ENCODE measurements at places on chromosomes 16 and 17.

DNA sequence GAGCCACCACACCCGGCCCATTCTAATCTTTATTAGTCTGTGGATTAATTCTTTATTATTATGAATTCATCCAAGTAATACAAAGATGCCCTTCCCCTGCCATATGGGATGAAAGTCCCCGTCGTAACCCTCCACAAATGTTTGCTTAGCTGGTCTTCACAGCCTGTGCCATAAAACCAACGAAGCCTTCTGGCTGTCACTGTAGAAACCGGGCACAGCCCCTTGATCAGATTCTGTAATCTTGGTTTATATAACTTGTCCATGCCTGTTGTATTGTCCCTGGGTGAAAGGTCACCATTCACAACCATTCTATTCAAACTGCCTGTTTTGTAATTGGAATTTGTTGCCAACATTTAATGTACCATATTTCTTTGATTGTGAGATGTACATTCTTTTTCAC, 66.5 kb downstream of the ATP2C2 start:
- no peak for DNase-seq

DNA sequence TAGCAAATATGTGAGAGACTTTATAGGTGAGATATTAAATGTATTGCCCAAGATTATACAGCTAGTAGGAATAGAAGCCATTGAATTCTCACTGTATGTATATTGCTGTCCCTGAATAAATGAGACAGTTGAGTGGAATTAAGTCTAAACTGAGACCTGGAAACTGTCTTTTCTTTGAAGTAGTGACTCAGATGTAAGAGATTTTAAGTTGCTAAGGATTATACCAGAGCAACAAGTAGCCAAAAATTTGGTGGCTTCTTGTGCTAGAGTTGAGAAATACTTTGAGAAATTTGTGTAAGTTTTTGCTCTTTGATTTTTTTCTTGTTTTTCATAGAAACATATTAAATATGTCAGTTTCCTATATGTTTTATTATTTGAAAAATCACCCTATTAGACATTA, 58.7 kb downstream of the TANC2 start:
- no peak for DNase-seq

DNA sequence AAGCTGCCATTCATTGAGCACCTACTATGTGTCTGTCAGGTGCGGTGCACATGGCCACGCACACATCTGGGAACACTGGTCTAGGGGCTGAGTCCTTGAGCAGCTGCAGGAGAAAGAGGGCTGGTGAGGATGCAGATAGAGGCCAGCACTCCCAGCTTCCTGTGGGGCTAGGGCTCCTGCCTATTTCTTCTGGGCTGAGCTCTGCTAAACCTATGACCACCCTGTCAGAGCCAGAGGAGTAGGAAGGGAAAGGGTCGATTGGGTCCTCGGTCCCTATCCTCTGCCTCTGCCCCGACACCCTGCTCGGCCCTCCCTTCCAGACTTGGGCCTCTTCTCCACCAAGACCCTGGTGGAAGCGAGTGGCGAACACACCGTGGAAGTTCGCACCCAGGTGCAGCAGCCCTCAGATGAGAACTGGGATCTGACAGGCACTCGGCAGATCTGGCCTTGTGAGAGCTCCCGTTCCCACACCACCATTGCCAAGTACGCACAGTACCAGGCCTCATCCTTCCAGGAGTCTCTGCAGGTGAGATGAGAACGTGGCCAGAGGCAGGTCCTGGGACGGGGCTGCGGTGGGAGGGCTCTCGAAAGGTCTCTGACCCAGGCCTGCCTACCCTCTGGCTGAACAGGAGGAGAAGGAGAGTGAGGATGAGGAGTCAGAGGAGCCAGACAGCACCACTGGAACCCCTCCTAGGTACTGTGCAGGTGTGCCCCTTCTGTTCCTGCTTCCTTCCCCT, 4.0 kb upstream of the TMEM88 start:
- DNase-seq = no peak

DNA sequence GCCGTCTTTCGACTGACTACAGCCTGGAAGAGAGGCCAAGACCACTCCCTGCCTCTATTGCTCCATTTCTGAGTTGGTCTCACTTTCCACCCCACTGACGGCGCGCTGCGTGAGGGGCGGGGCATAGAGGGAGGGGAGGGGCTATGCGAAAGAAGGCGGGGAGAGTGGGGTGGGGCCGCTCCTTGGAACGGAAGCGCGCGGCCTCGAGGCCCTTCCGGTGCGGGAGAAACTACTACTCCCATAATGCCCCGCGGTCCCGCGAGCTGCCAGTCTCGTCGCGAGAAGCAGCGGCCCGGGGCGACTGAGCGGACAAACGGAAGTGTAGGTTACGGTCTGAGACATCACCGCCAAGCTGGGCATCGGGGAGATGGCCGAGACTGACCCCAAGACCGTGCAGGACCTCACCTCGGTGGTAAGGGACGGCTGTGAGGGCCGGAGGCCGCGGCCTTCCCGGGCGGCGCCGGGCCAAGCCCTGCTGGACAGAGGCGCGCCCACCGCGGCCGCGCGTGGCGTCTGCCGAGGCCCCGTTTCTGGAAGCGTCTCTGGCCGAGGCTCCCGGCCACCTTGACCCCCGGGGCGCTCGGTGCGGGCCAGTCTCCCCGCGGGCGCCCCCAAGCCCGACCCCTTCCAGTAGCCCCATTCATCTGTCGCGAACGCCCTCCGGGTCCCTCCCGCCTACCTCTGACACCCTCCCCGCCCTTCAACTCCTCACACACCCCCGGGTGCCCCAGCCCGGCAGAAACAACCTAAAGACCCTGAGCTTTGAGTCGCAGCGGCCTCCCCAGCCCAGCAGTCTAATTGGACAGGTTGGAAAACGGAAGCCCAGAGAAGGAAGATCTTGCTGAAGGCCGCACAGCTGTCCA, at the start of gene HSBP1:
TSS of gene HSBP1 (plus strand) at position 269 of the 863 bp plus-strand sequence. CDS start at position 368, 99 bp downstream.
- peak; percentile 97 for DNase-seq

- DNase-seq = peak; percentile 87
These were observed 7.3 kb upstream of the SMIM5 start for GRCh38 chr17:75625813-75626486.

- DNase-seq = no peak
These were observed 87.1 kb downstream of the USP22 start for GRCh38 chr17:20955427-20956323.

- no peak for DNase-seq
These were observed 126.0 kb upstream of the SDK2 start for GRCh38 chr17:73770115-73770848.

DNA sequence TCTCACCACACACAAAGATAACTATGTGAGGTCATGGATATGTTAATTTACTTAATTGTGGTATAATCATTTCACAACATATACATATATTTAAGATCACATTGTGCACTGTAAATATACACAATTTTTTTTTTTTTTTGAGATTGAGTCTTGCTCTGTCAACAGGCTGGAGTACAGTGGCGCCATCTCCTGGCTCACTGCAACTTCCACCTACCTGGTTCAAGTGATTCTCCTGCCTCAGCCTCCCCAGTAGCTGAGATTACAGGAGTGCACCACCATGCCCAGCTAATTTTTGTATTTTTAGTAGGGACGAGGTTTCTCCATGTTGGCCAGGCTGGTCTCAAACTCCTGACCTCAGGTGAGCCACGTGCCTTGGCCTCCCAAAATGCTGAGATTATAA, 11.5 kb upstream of the PRSS54 start:
- peak; percentile 36 for DNase-seq

DNA sequence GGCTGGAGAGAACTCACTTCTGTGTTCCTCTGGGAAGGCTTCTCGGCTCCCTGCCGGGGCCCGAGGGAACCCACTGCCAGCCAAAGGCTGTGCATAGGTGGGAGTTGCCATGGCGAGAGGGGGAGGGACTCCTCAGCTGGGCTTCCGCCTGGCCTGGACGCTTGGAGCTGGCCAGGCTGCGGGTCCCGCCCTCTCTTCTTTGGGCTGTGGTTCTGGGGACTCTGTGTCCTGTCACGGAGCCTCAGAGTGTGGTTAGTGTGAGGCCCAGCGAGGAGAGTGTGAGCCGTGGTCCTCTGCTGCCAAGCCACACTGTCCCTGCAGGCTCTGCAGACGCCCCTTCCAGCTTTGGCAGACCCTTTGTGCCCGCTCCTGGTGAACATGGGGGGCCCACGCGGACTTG, 123.1 kb downstream of the OR1D5 start:
- peak; percentile 48 for DNase-seq

- no peak for DNase-seq
These were observed 90.4 kb downstream of the PARN start for GRCh38 chr16:14539631-14540030.

DNA sequence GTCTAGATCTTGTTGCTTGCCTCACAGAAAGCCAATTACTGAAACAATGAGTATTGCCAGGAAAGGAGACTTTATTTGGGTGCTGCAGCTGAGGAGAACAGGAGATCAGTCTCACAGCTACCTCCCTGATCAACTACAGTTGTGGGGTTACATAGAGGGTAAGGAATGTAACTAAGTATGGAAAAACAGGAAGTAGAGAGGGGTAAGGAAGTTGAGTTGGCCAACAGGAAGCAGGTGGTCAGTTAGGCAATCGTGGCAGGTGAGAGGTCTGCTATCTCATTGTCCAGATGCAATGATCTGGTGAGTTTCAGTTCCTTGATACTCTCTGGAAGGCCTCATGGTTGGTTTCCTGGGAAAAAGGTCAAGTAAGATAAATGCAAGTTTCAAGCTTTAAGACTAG, 333.1 kb upstream of the GOT2 start:
- no peak for DNase-seq

- DNase-seq = no peak
These were observed 3.7 kb downstream of the TMEM204 start for GRCh38 chr16:1537138-1537577.

DNA sequence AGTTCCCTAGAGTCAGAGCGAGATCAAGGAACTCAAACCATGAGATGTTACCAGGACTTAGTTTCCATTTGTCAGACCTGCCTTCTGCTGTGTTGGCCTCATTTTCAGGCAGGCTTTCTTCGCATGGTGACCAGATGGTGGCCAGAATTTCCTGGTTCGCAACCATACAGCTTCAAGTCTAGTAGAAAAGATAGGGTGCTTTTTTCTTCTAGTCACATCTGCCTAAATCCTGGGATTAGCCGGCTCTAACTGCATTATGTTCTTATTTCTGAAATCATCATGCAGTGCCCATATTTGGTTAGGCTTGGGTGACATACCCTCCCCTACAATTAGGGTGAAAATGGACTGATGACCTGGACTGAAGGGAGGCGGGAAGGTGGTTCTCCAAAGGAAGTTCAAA, 131.5 kb downstream of the SHISA9 start:
- DNase-seq = no peak

DNA sequence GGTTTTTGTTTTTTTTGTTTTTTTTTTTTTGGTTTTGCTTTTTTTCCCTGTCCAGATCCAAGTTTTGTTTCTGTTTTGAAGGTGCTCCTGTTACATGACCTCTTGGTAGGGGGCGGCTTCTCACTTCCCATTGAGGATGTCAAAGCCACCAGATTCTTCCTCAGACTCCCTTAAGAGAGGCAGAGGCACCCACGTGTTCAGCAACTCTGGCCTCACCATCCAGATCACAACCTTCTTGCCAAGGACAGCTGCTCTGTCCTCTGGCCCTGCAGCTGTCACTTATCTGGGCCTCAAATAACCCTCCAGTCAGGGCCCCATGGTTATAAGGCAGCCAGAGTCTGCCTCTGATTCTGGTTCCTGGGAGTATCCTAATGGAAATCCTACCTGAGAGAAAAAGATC, 208.5 kb downstream of the STX8 start:
- no peak for DNase-seq

- no peak for DNase-seq
These were observed 617 bp upstream of the CCR7 start for GRCh38 chr17:40565769-40566409.

DNA sequence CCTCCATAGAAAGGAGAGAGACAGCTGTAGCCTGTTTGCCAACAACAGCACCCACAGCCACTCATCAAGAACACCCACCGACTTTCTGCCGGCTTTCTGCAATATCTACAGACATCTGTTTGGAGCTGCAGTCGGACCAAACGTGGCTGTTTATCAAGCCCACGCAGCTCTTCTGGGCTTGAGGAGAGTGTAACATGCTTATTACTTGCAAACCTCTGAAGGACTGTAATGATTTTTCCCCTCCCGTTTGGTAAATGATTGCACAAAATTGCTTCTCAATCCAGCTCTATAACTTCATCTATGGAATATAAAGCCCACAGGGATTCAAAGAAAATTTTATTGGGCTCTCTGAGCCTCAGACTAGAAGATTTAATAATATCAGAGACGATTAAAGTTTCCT, 100.5 kb downstream of the VAT1L start:
- no peak for DNase-seq

GRCh38 chr16:64116151-64116550, 1005.7 kb downstream of the CDH11 start:
- DNase-seq = no peak

DNA sequence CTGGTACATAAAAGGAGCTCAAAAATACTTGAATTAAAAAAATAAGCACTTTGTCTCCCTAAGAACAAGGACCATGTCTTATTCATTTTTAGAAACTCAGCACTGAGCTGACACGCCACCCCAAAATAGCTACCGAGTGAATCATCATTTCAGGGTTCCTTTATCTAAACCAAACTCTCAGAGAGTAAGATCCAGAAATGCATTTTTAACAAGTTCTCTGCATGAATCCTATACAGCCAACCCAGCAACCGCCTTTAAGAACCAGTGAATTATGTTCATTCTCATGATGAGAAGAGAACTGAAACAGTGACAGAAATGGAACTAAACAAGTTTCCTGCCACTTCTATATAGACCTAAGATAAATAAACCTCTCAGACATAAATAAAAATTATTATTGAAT, 8.7 kb downstream of the C16orf87 start:
- DNase-seq = no peak

- no peak for DNase-seq
These were observed 1.2 kb downstream of the CHST5 start for GRCh38 chr16:75534560-75535205.

GRCh38 chr16:85239239-85239638, 127.0 kb upstream of the CIBAR2 start:
- DNase-seq = no peak

DNA sequence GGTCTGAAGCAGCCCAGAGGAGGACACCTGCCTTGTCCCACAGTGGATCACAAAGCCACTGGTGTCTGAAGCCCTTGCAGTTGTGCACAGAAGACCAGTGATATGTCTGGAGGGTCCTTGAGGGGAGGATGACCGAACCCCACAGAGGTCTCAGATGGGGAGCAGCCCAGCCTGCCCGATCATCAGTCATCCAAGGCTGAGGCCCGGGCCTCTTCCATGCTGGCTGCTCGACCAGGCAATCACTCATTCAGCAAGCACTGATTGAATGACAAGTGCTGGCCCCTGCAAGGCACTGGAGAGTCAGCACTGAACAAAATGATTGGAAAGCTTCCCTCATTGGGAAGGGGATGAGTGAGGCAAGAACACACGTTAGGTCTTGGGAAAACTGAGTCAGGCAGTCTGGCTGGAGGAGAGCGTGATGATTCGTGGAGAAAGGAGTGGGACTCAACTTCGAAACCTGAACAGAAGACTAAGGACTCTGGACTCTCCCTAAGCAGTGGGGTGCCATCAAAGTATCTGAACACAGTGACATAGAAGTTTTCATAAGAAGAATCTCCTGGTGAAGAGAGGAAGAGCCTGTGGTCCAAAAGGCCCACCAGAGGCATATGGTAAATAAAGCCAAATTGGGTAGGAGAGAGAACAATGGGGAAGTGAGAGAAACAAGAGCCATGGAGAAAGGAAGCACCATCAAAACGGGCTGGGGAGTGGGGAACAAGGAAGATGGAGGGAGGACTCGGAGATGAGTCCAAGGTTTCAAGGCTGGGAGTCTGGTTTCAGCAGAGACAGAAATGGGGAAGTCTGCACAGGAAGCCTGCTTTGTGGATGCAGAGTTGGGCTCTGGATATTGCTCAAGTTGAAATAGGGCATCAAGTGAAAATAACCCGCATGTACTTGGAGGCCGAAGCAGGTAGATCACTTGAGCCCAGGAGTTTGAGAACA, 10.2 kb downstream of the PIK3R5 start:
- DNase-seq = no peak

- no peak for DNase-seq
These were observed 16.3 kb downstream of the UBFD1 start for GRCh38 chr16:23573817-23574216.

Measured in WTC11 (cell line).